ENCODE measurements at places on chromosomes 7 and 10.

- no peak for DNase-seq
These were observed 64.5 kb downstream of the RAMP3 start for GRCh38 chr7:45221896-45222604.

GRCh38 chr7:155281398-155281969, 16.2 kb upstream of the INSIG1 start:
- no peak for DNase-seq

- DNase-seq: no peak
These were observed 27.2 kb downstream of the CHST15 start for GRCh38 chr10:124066126-124066700.

DNA sequence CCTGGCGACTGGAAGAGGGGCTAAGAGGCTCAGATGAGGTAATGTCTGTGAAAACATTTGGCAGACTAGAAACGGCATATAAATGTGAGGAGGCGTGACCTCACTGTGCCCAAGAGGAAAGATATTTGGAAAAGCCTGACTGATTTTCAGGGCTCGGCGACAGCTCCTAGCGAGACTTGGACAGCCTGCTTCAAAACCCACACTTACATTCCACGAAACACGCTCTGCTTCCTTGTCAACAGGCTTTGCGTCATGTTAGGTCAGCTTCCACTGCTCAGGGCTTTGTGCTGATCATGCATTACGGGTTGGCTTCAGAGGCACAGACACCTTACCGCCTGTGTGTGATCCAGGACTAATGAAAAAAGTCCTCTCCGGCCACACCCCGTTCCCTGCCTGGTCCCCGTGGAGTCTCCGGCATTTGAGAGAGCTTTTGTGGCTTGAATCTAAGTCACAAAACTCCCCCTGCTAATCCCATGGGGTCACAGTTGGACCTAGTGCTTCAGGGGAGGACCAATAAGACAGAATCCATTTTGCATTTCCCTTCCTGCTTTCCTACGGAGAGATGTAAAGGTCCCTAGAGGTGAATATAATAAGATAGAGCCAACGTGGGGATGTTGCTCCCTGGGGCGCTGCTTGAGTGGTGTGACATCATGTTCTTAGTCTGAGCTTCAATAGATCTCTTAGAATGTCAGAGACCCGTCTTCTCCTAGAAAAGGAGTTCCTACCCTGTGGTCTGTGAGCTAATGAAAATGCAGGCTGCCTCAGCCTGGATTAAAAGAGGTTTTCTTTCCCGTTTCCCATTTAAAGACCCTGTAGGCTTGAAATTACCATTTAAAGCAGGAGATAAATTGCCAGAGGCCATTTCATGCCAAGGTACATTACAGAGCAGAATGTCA, 25.5 kb downstream of the FGFBP3 start:
- DNase-seq: no peak

GRCh38 chr10:128550045-128550444, 423.8 kb upstream of the MKI67 start:
- DNase-seq: no peak

GRCh38 chr10:15859509-15859905, 800 bp downstream of the MINDY3 start:
- DNase-seq: no peak

GRCh38 chr7:130875-131780, 61.2 kb upstream of the FAM20C start:
- DNase-seq: no peak

- DNase-seq: no peak
These were observed 31.9 kb downstream of the LCOR start for GRCh38 chr10:96863922-96864543.

GRCh38 chr10:64103750-64104470, 582.7 kb downstream of the REEP3 start:
- DNase-seq: no peak

DNA sequence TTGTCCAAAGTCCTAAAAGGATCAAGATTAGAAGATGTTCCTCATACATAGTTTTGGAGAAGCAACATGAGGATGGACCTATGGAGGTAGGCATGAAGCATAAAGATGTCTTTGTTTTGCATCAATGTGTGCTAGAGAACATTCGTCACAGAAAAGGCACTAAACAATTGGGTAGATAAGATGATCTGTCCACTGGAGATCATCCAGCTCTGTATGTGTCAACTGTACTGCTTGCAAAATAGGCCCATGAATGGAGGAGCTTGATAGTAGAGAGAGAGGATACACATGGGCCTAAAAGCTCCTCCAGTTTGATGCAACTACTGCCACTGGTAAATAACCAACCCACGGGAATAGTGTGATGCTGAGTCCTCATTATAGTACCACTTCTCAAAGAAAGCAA, 286.4 kb upstream of the HGF start:
- DNase-seq: no peak

GRCh38 chr7:81298951-81299666, 380.3 kb upstream of the SEMA3C start:
- DNase-seq: no peak

GRCh38 chr10:112242769-112243168, 40.4 kb upstream of the TECTB start:
- no peak for DNase-seq

GRCh38 chr7:43612599-43613589, 30.0 kb downstream of the STK17A start:
- DNase-seq: peak; percentile 54

Measured in activated naive CD4-positive, alpha-beta T cell treated with anti-CD3 and anti-CD28 coated beads for 36 hours (primary cell).